AG04450 (cell line): ENCODE measurements at places on chromosomes 6 and 20. TPM values are rescaled to one million over a fixed set of nuclear protein-coding genes. Genes with fewer than 3 reads are reported as not detected.

- no peak for DNase-seq
Measured at GRCh38 chr20:43306837-43307236, 117.1 kb upstream of the PTPRT start.

HLA-DRA gene
- polyA plus RNA-seq: not detected in 2 replicates

DNA sequence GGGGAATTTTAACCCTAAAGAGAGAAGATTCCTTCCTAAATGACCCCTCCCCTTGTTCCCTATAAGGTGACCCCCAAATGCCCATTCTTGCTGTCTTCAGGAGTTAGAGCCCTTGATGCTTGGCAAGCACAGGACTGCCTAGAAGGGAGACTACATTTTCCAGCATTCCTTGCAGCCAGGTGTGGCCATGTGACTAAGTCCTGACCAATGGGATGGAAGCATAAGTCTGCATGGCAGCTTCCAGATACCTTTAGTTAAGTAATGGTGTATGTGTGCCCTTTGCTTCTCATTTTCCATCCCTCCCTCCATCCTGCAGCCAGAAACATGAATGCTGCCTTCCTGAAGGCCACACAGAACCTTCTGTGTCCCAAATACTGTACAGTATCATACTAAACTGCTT is 5.5 kb downstream of the BFSP1 start:
- DNase-seq: no peak

DNA sequence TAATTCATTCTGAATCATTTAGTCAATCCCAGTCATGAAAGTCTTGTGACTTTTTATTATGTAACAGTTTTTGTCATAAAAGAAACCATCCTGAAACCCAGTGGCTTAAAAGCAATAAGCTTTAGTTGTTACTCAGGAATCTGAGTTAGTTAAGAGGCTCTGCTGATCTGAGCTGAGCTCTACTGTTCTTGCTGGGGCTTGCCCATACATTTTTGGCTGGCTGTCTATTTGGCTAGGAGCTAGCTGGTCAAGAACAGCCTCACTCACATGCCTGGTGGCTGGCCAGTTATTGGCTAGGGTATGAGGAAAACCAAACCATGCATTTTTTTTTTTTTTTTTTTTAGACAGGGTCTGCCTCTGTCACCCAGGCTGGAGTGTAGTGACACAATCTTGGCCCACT is 10.6 kb downstream of the TCF21 start:
- no peak for DNase-seq

- DNase-seq: no peak
Measured at GRCh38 chr20:60239956-60240355, 281.7 kb downstream of the CDH26 start.

- DNase-seq: no peak
Measured at GRCh38 chr6:161024364-161024920, 32.9 kb downstream of the MAP3K4 start.

- no peak for DNase-seq
Measured at GRCh38 chr6:135586844-135587243, 89.3 kb upstream of the AHI1 start.

OOEP gene
- not detected in 2 replicates for polyA plus RNA-seq

DNA sequence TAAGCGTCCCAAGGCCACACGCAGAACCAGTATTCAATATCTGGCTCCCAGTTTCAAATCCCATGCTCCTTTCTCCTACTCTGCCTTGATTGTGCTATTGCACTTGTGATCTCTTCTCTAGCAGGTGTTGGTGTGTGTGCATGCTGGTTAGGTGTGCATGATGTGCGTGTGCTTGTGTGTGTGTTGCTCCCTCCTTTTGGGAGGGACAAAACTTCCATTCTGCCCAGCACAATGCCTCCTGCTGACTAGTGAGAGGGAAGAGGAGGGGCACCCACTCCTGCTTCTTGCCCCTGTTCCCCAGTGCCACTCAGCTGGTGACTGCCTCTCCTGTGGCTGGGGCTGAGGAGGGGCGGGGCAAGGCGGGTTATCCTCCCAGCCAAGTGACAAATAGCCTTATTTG is 19.7 kb downstream of the CD40 start:
- no peak for DNase-seq

PPARD gene
- 26.9 and 32.9 TPM in 2 replicates for polyA plus RNA-seq

DNA sequence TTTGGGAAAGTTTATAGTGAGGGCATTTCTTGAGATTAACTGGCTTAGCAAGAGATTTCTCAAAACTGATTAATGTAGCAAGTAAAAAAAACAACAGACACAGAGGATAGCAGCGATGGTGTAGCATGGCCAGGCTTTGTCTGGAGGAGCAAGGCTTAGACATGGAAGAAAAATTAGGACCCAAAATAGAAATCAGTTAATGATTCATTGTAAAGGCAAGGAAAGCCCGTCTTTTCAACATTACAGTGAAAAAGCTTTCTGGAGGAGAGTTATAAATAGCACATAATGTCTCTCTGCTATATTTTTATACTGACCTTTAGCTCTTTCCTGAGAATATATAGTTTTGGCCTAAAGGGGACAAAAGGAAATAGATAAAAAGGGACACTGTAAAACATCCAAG is 45.1 kb downstream of the FNDC1 start:
- no peak for DNase-seq

TUBB2B gene
- polyA plus RNA-seq: 4.7 and 6.1 TPM in 2 replicates
